Stimulated activated CD4-positive, alpha-beta T cell treated with anti-CD3 and anti-CD28 coated beads, TNF-alpha, amount 100 ng/mL, for 1 hour (primary cell): ENCODE measurements at places on chromosomes 7 and 10.

GRCh38 chr7:371779-372545 is 82.0 kb downstream of the FOXL3 start:
- DNase-seq: no peak

- DNase-seq: no peak
Observed at GRCh38 chr10:43217563-43218205, 49.2 kb downstream of the RASGEF1A start.

DNA sequence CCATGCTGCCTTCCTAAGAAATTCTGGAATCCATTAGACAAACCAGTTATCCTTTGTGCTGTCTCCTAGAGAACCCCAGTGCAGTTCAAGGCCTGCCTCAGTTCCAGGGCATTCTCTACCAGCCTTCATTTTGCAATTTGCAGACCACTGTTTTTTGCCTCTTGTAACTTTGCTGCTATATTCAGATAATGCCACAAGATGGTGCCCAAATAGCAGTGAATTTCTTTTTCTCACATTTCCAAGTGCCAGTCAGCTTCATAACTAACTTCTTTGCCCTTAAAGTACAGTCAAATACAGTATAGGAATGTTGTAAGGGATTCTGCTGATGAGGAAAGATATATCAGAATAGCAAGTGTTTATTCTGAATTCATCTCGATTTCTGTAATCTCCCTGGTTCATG is 25.2 kb downstream of the LOXL4 start:
- no peak for DNase-seq

- no peak for DNase-seq
Observed at GRCh38 chr7:69937097-69937496, 338.8 kb downstream of the AUTS2 start.

DNA sequence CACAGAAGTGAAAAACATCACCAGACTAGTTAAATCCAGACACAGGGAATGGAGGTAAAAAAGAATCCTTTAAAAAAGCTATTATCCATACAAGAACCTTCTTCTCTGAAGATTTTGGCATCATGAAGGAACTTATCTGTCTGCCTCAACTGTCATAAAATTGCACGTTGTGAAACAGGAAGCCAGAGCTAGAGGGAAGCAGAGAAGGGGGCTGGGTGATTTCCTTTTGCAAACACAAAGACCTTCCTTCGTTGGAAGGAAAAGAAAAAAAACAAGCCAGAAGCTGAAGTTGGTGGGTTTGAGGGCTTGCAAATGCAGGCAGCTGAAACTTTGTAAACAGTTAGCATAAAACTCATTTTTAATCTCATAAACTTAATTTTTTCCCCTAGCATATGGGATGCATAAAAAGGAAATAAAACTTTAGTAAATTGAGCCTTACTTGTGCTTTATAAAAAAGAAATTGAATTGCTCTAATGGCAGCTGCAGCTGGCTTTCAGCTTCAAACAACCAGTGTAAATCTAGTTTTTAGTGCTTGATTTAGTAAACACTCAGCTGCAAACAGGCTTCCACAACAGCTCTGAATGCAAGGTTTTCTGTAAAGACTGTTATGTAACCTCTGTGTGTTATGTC is 101.6 kb downstream of the OTUD1 start:
- DNase-seq: no peak

DNA sequence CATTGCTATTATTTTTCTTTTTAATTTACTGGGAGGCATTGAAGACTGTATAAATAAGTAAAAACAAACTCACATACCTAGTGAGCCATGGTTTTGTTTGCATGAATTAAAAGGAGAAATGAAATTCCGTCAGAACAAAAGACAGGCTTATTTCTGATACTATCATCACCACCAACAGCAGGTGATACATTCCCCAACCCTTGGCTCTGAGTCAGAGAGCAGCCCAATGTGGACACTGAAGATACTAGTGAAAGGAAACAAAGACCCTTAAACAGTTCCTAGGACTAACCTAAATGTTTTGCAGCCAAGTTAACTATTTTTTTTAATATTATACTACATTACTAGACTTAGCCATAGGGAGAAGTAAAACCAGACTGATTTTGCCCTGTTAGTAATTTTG is 31.6 kb downstream of the CHRM2 start:
- DNase-seq: no peak

- no peak for DNase-seq
Observed at GRCh38 chr10:80647173-80647833, 109.6 kb downstream of the SH2D4B start.

- no peak for DNase-seq
Observed at GRCh38 chr7:24858108-24858977, 101.1 kb upstream of the GSDME start.

DNA sequence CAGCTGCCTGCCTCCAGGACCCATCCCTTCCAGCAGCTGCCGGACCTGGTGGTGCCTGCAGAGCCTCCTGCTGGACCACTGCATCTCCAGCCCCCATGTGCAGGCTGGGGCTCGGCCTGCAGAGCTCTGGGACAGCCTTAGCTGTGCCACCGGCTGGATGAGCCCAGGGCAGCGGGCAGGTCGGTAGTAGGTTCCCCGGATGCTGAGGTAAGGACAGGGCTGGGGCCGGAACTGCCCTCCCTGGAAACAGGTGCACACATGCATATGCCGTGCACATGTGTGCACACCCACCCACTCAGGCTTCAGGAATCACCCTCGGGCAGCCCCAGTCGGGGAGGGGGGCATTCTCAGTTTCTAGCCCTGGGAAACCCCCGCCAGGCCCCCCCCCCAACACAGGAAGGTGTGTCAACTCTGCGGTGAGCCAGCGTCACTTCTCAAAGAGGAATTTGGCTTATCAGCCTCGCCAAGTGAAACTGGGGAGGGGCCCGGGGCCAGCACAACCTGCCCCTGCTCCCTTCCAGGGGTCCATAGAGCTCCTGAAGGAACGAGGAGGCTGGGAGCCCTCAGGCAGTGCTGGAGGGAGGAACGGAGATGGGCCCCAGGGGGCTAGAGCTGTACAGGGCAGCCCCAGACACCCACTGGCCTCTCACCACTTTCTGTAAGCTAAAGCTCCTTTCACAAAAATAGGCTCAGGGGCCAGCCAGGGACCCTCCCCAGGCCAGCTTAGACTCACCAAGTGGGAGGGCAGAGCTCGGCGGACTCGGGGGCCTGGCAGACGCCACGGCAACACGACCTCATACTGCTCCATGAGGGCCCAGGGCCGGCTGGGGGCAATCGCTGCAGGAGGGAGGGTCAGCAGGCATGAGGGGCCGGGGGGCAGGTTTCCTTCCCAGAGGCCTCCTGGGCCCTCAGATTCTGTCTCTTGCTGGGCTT is 1.7 kb downstream of the ADAM8 start:
- peak; percentile 59 for DNase-seq

GRCh38 chr7:158588085-158588877 is 658 bp upstream of the PTPRN2 start:
- DNase-seq: no peak

GRCh38 chr10:122665329-122665860 is 34.3 kb downstream of the C10orf120 start:
- no peak for DNase-seq

DNA sequence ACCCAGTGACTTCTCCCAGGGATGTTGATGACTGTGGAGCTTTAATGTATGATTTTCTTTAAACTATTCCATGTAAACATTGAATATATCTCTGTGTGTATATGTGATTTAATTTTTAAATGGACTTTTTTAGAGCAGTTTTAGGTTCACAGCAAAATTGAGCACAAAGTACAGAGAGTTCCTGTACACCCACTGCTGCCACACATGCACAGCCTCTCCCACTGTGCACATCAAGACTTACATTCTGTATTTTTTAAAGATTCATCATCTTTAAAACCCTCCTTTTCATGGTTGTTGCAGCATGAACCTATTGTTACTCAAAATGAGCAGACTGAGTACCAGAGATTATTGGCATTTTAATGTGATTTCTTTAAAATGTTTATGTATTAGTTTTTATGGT is 51.3 kb downstream of the WIPF3 start:
- DNase-seq: no peak

DNA sequence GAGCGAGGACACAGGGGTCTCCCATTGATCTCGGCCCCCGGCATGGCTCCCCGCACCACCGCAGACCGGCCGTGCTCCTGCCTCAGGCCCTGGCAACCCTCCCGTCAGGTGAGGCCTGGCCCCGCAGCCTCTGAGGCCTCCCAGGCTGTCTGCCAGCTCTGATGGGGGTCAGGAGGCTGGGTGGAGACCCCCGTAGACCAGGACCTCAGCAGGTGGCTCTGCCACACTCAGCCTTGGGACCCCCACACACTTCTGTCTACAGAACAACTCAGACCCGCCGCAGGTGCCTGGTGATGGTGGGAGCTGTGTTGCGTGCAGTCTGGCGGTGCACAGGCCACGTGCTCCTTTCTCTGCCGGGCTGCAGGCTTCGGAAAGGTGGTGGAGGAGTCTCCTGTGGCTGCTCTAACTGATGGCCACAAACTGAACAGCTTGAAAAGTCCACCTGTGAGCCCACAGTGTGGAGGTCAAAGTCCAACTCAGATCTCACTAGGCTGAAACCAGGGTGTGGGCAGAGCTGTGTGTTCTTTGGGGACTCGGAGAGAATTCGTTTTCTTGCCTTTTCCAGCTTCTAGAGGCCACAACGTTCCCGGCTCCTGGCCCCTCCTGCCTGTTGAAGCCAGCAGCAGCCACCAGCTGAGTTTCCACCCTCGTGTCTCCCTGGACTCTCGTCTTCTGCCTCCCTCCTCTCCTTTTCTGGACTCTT is 62.5 kb downstream of the PWWP2B start:
- no peak for DNase-seq

DNA sequence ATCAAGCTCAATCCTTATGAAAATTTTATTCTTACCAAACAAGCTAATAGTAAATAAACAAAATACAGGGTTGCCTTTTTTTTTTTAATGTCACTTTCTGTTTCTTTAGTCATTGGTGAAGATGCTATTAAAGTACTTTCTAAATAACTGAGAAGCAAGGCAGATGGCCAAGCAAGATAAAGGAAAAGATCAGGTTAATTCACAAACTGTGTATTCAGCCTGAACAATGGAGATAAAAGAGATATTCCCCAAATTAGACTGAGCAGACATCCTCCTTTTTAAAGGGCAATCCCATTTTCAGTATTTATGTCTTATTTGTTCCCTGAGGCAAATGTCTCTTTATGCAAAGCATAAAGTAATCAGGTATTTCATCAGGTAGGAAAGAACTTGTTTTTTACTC is 23.1 kb upstream of the XRCC2 start:
- no peak for DNase-seq

- DNase-seq: no peak
Observed at GRCh38 chr10:72466018-72466417, 111.3 kb upstream of the DNAJB12 start.

DNA sequence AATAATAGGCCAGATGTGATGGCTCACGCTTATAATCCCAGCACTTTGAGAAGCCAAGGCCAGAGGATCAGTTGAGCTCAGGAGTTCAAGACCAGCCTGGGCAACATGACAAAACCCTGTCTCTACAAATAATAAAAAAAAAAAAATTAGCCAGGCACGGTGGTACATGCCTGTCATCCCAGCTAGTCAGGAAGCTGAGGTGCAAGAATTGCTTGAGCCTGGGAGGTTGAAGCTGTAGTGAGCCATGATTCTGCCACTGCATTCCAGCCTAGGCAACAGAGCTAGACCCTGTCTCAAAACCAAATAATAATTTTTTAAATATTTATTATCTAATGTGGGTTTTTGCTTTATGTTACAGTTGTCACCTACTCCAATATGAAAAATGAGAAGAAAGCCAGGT is 178.9 kb downstream of the ADK start:
- DNase-seq: no peak

- no peak for DNase-seq
Observed at GRCh38 chr7:18330548-18330947, 165.0 kb upstream of the HDAC9 start.

- no peak for DNase-seq
Observed at GRCh38 chr7:5472432-5473315, 49.0 kb upstream of the TNRC18 start.

GRCh38 chr10:31197886-31198285 is 121.1 kb upstream of the ZEB1 start:
- no peak for DNase-seq

DNA sequence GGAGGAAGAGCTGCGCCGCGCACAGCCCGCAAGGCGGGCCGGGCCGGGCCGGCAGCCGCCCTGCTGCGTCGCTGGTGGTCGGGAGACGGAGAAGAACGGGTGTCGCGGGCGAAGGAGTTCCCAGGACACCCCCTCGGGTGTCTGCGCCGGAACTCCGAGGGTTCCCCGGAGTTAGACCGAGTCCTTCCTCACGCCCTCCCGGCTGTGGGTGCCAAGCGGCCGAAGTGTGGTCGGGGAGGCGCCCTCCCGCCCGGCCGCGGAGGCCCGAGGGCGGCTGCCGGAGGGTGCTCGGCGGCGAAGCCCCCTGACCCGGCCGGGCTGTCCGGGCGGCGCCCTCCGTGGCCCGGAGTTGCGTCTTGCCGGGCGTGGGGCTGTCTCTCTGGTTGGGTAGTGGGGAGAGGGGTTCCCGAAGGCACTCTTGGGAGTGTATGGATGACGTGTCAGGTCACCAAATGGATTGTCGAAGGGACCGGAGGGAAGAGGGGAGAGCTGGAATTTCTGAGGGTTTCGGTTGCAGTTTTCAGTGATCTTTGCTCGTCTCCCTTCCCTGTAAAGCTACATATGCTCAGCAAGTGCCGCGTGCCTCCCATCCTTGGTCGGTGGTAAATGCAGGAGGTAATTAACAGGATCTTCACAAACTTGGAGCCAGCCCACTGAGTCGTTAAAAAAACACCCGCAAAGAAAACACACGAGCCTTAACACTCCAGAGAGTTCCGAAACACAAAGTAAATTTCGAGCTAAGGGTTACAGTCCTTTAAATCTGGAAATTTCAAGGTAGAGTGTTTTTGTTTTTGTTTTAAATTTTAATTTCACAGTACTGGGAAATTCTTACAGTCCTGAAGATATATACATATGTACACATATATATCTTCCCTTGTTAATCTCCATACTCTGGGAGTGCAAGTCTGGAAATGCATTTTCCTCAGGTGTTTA is 871 bp downstream of the ST7 start:
- DNase-seq: no peak

DNA sequence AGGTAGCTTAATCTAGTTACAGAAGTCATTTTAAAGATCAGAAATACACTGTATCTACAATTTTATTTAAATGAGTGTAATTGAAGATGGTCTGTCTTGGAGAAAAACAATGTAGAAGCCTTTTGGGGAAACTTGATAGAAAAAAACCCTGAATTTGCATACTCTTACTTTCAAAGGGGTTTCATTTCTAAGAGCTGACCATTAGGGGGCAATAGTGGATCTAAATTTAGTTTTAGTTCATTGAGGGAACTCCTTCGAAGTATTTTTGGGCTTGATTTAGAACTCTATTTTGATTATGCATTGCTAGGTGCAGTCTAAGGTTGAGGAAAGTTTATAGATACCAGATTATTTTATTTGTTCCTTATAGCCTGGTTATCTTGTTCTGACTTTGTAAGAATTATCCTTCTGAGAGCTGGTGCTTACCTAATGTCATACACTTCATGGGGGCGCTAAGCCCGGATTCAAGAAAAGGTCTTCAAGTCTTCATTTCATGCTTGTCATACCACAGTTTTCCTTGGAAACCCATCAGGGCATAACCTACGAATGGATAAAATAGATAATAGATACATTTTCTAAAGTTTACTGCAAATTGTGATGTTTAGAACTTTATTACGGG is 69.1 kb upstream of the MXI1 start:
- DNase-seq: no peak
